ENCODE measurements at places on chromosomes 5 and 9. TPM values are rescaled to one million over a fixed set of nuclear protein-coding genes. Genes with fewer than 3 reads are reported as not detected.
A peak's percentile ranks its signal among the peaks of the same experiment; 100 is the strongest.

ST6GALNAC6 gene
- 118 TPM for total RNA-seq

SPAAR gene
- 4.1 TPM for total RNA-seq

ALDOB gene
- total RNA-seq = not detected

ACOT12 gene
- total RNA-seq = not detected

GRCh38 chr9:4101667-4102066 is 198.2 kb downstream of the GLIS3 start:
- DNase-seq = no peak
- H3K4me3 ChIP-seq = no peak overlapping the region
- no peaks in the 10 kb centered on the region for H3K4me1 ChIP-seq
- no peak overlapping the region for H3K27ac ChIP-seq
- H3K27me3 ChIP-seq = no peaks in the 10 kb centered on the region

GRCh38 chr9:123828449-123828848 is 101.5 kb downstream of the DENND1A start:
- no peaks in the 10 kb centered on the region for H3K4me1 ChIP-seq
- H3K36me3 ChIP-seq = no peaks in the 10 kb centered on the region
- H3K27ac ChIP-seq = no peak overlapping the region
- no peaks in the 10 kb centered on the region for H3K27me3 ChIP-seq
- no peak overlapping the region for H3K4me3 ChIP-seq

DNA sequence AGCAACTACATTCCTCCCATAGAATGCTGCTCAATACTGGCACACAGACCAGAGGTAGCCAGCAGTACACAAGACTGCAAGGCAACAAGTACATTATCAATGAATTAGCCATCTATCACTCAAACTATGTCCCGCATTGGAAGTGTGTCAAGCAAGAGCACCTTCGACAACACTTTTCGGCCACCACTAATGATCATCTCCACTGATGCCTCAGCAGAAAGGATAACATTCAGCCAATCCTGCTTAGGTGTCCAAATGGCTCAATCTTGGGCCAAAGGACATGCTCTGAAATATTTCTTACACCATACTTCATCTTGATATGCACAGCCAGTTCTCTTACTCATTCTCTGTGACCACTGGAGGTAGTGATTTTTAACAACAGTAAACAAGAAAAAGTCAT is 25.0 kb downstream of the SKP1 start:
- H3K36me3 ChIP-seq = no peaks in the 10 kb centered on the region
- no peak overlapping the region for H3K4me3 ChIP-seq
- DNase-seq = no peak
- no peaks in the 10 kb centered on the region for H3K4me1 ChIP-seq

DNA sequence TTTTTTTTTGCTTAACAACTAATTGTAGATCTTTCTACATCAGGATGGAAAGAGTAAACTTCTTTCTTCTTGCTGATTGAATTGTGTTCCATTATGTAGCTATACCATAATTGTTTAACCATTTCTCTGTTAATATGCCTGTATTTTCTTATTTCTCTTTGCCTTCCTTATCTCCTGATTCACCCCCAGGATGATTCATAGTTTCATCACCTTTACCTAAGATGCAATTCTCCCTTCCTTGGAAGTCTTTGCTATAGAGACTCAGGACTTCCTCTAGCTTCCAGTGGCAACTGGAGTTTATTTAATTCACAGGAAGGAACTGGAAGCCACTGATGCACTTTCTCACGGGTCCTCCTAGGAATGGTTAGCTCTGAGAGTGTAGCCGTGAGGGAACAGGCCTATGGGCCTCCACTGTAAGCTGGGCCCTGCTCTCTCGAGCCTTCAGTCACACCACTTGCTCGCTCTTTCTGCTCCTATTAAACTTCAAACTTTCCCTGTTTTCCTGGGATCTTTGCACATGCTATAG is 83.1 kb downstream of the FGF1 start:
- no peaks in the 10 kb centered on the region for H3K4me1 ChIP-seq
- no peak overlapping the region for H3K27ac ChIP-seq
- H3K27me3 ChIP-seq = no peaks in the 10 kb centered on the region
- no peak for DNase-seq

- H3K4me3 ChIP-seq = no peak overlapping the region
- no peak for DNase-seq
- H3K4me1 ChIP-seq = no peaks in the 10 kb centered on the region
Observed at GRCh38 chr5:16773991-16774390, 157.2 kb upstream of the RETREG1 start.

GRCh38 chr5:17828681-17829080 is 194.4 kb downstream of the TAF11L14 start:
- H3K27me3 ChIP-seq = no peaks in the 10 kb centered on the region
- H3K27ac ChIP-seq = no peak overlapping the region
- no peak for DNase-seq
- H3K36me3 ChIP-seq = no peaks in the 10 kb centered on the region

- H3K27me3 ChIP-seq = no peaks in the 10 kb centered on the region
- no peak overlapping the region for H3K27ac ChIP-seq
- no peaks in the 10 kb centered on the region for H3K36me3 ChIP-seq
- H3K4me1 ChIP-seq = no peaks in the 10 kb centered on the region
Observed at GRCh38 chr9:5671711-5672353, 42.9 kb downstream of the RIC1 start.

DNA sequence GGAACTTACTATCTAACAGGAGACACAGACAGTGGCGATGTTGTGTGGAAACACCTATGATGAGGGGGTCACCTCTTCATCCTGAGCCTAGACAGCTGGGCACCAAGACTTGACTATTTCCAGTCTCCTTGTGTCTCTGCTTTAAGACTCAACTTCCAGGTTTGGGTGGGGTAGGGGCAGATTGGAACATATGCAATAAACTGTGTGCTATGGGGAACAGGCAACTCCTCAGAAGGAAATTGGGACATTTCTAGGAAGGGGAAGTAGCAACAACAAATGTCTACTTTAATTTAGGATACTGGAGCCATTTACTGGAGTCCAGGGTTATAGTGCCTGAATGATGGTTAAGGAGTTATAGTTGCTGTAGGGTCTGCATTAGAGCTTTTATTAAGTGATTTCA is 57.3 kb downstream of the FGF18 start:
- no peak for DNase-seq
- no peak overlapping the region for H3K4me3 ChIP-seq
- H3K4me1 ChIP-seq = no peaks in the 10 kb centered on the region
- H3K27me3 ChIP-seq = no peaks in the 10 kb centered on the region

- no peak for DNase-seq
- no peaks in the 10 kb centered on the region for H3K4me1 ChIP-seq
Observed at GRCh38 chr5:103573411-103573810, 10.8 kb upstream of the NUDT12 start.

DNA sequence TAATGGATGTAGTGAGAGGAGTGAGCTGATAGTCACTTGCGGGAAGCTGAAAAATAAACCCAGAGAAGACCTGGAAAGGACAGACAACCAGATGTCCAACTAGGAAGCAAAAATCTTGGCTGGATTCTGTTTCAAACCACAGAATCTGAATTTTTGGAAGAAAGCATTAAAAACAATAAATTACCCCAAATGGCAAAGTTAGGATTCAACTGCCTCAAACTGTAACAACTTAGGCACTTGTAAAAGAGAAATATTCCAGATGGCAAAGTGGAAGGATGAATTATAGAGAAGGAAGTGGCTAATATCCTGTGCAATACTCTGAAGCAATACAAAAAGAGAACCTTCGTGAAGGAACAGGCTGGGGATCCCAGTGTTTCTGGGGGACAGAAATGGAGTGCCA is 46.8 kb upstream of the SLIT3 start:
- no peaks in the 10 kb centered on the region for H3K4me1 ChIP-seq
- peak overlapping the region; percentile 43 for H3K27ac ChIP-seq
- DNase-seq = no peak

- H3K4me1 ChIP-seq = peaks cover 4% of the 10 kb centered on the region
- no peak for DNase-seq
- peaks cover 20% of the 10 kb centered on the region for H3K27me3 ChIP-seq
- H3K4me3 ChIP-seq = no peak overlapping the region
- H3K36me3 ChIP-seq = no peaks in the 10 kb centered on the region
- H3K27ac ChIP-seq = no peak overlapping the region
Observed at GRCh38 chr9:21964925-21965385, 29.2 kb downstream of the CDKN2A start.

GRCh38 chr9:70405808-70406433 is 8.5 kb downstream of the KLF9 start:
- peak; percentile 16 for DNase-seq
- peaks cover 5% of the 10 kb centered on the region for H3K4me1 ChIP-seq
- H3K36me3 ChIP-seq = no peaks in the 10 kb centered on the region
- peak overlapping the region; percentile 76 for H3K27ac ChIP-seq
- H3K27me3 ChIP-seq = no peaks in the 10 kb centered on the region

DNA sequence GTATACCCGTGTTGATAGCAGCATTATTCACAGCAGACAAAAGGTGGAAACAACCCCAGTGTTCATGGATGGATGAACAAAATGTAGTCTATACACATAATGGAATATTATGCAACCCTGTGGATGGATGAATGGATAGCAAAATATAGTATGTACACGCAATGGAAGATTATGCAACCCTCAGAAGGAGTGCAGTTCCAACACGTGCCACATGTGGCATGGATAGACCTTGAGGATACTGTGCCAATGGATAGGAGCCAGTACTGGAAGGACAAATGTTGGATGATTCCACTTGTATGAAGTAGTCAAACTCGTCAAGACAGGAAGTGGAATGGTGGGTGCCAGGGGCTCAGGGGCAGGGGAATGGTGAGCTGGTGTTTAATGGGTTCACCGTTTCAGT is 44.9 kb downstream of the PLEKHG4B start:
- no peak overlapping the region for H3K27ac ChIP-seq
- no peaks in the 10 kb centered on the region for H3K36me3 ChIP-seq
- no peaks in the 10 kb centered on the region for H3K27me3 ChIP-seq
- no peak for DNase-seq

- H3K27me3 ChIP-seq = no peaks in the 10 kb centered on the region
- H3K27ac ChIP-seq = no peak overlapping the region
- H3K4me3 ChIP-seq = no peak overlapping the region
- H3K36me3 ChIP-seq = no peaks in the 10 kb centered on the region
- DNase-seq = no peak
- H3K4me1 ChIP-seq = no peaks in the 10 kb centered on the region
Observed at GRCh38 chr9:123718188-123718587, 211.7 kb downstream of the DENND1A start.

GRCh38 chr9:86359151-86359879 is 5.1 kb upstream of the TUT7 start:
- H3K36me3 ChIP-seq = no peaks in the 10 kb centered on the region
- H3K27me3 ChIP-seq = no peaks in the 10 kb centered on the region
- H3K4me3 ChIP-seq = no peak overlapping the region
- no peak overlapping the region for H3K27ac ChIP-seq
- no peak for DNase-seq
- H3K4me1 ChIP-seq = no peaks in the 10 kb centered on the region

DNA sequence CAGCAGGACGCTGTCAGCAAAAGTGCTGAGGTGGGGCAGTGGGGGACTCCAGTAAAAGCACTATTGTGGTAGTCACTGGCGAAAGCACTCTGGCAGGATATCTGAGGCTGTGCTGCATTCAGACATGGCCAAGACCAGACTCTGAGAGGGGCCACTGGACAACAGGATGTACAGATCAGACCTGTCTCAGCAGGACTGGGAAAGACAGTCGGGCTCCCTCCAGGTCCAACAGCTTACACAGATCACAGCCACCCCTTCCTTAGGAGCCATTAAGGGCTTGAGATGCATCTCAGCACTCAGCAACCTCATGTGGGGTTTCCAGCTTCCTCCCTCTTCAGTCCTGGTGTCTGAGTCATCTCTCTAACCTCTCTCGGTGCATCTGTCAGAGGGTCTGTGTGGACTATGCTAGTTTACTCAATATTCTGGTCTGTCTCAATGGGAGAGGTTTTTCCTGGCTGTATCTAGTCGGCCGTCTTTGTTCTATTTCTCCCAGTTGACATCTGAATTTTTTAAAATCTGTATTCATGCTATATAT is 154.5 kb downstream of the CWC27 start:
- no peak overlapping the region for H3K4me3 ChIP-seq
- no peak overlapping the region for H3K27ac ChIP-seq
- H3K36me3 ChIP-seq = no peaks in the 10 kb centered on the region
- DNase-seq = no peak

DNA sequence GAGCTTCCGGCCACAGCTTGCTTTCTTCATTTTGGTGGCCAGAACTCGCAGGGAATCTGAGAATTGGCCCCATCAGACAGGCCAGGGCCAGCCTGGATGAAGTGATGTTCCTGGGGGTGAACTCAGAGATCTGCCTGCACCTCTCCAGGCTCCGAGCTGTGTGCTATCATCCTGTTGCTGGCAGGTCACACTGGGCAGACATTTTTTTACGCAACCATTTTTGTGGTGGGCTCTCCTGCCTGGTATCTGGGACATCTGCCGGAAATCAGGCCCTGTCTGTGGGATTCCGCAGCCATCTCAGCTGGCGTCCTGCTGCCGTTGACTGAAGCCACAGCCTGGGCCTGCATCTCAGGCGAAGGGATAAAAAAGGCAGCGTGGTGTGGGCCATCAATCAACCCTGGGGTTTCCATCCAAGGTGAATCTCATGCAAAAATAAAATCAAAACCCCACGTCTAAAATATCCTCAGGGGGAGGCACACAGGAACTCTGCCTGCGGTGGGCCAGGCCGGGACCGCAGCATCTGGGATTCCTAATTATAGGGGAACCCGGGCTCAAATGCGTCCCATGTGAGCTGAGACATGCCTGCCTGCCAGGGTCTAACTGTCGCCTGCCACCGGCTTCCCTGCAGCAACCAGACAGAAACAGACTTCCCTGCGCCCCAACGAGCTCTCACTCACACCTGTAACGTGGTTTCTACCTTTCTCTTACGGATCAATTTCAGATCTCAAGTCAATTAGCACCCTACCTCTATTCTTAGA is 174.3 kb downstream of the SYK start:
- H3K4me3 ChIP-seq = no peak overlapping the region
- no peak overlapping the region for H3K27ac ChIP-seq
- no peaks in the 10 kb centered on the region for H3K27me3 ChIP-seq
- DNase-seq = no peak
- H3K36me3 ChIP-seq = no peaks in the 10 kb centered on the region

DNA sequence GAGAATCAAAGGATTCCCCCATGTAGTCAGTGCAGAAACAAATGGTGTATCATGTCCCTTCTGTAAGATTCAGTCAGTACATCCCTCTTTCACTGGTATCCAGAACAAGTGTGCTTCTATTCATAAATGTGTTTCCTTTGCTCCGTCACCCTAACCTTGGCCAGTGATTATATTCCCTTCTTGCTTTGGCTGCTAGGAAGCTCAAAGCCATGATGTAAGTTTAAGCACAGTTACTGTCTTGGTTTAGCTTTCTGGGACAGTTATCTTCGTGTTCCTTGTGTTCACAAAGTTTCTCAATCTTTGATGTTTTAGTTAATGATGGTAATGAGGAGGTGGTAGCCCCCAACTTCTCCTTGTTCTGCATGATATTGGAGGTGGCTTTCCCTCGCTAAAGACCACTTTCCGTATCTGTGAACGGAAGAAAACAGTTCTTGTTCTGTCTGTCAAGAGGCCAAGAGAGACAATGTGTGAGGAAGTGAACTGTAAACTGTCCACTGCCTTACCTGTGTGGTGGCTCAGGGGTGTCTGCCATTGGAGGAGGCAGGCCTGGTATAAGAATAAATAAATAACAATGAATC is 2.2 kb upstream of the AMBP start:
- no peaks in the 10 kb centered on the region for H3K27me3 ChIP-seq
- no peak overlapping the region for H3K27ac ChIP-seq
- H3K4me3 ChIP-seq = no peak overlapping the region
- no peaks in the 10 kb centered on the region for H3K4me1 ChIP-seq
- DNase-seq = no peak

All from uterus (tissue), 4 donors.